ENCODE measurements at places on chromosomes 5 and 9.

GRCh38 chr5:98604721-98605425 is 168.6 kb upstream of the RGMB start:
- DNase-seq: no peak

DNA sequence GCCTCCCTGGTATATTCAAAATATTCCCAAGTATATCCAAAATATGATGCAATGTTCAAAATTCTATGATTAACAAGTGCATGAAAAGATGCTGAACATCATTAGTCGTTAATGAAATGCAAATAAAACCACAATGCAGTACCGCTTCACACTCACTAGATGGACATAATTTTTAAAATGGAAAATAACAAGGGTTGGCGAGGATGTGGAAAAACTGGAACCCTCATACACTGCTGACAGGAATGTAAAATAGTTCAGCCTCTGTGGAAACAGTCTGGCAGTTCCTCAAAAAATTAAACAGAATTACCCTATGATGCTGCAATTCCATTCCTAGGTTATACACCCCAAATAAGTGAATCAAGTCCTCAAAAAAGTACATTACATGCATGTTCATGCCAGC is 36.1 kb upstream of the MYOT start:
- DNase-seq: no peak

DNA sequence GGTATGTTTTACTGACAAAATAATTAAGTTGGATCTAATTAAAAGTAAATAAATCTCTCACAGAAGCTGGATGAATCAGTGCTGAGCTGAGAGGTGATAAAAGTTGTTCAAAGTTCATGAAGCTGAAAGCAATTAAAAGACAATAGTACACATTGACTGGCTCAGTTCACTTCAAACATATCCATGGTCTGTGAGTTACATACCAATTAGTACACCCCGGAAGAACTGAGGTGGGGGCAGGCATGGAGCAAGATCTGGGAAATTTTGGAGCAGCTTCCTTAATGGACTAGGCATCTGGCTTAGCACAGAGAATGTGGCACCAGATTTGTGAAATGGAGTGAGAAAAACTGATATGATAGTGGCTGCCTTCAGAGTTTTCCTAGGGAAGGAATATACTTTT is 152.7 kb downstream of the ATP10B start:
- no peak for DNase-seq

GRCh38 chr9:137021979-137022661 is 5.9 kb downstream of the ABCA2 start:
- peak; percentile 74 for DNase-seq

DNA sequence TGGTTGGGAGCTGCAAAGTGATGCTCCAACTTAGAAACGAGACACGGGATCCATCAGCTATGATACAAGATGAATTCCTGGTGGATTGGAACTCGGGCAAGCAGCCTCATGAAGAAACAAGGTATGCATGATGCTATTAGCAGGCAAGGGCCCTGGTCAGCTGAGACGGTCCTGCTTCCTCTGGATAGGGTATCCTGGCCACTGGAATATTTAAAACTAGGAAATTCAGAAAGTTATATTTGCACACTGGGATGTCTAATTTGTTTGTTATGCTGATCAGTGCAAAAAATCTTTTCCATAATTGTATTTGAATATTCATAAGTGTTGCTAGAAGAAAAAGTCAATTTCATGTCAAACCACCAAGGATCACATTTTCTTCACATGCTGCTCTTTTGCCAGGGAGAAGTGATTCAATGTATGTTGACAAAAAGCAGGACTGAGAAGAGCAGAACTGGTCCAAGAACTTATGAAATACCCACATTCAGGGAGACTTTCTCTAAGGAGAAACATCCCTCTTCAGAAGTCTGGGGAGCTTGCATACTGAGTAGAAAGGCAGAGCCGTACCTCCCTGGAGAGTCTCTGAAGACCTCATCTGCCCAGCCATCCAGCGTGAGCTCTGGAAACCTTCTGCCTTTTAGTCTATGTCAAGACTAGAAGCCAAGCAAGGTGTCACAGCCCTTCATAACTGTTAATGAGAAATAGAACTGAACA is 6.7 kb upstream of the NXNL2 start:
- DNase-seq: no peak

- DNase-seq: no peak
Measured at GRCh38 chr5:143826951-143827444, 15.0 kb downstream of the HMHB1 start.

GRCh38 chr9:107020040-107020530 is 157.1 kb downstream of the ZNF462 start:
- no peak for DNase-seq

DNA sequence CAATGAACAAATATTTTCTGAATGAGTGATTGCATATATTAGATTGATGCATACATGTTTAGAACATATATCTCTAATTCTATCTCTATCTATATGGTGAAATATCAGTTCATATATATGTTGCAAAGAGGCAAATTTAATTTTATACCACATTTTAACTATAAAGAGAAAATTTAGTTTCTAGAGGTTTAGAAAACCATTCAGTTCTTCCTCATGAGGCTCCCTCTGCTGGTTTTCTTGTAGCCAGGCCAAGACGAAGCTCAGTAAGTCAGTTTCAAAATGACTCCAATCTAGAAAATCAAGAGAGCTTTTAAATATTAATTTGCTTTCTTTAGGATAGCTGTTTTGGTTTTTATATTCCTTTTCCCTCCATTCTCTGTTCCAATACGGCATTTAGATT is 312.1 kb downstream of the TMEM232 start:
- no peak for DNase-seq

GRCh38 chr9:105072476-105072875 is 144.5 kb upstream of the ABCA1 start:
- DNase-seq: no peak

GRCh38 chr5:76831110-76831452 is 12.3 kb downstream of the F2RL1 start:
- DNase-seq: no peak

DNA sequence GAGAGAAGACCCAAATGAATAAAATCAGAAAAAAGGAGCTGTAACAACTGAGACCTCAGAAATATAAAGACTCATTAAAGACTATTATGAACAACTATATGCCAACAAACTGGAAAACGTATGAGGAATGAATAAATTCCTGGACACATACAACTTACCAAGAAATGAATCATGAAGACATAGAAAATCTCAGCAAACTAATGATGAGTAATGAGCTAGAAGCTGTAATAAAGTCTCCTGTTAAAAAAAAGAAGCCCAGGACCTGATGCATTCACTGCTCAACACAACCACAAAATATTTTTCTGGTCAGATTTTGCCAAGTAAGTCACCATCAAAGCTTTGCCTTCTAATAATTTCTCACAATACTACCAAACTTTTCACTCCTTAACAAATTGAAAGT is 666.7 kb downstream of the LRRC70 start:
- no peak for DNase-seq

DNA sequence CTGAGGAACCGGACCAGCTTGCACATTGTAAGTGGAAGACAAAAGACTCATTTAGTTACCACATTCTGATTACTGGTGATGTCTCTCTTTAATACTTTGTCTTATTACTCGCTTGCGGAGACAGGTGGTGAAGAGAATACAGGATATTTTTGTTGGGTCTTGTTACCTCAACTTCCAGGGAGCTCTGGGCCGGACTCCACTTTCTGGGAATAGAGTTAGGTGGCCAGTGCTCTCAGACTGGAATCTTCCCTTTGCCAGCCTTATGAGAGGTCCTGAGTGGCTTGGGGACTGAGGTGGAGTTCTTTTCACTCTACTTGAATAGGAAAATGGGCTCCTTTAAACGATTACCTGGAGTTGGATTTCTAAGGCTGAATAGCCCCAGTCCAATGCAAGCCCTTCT is 33.3 kb upstream of the SPRY4 start:
- DNase-seq: no peak

- peak; percentile 16 for DNase-seq
Measured at GRCh38 chr9:83544002-83544698, 5.9 kb upstream of the FRMD3 start.

DNA sequence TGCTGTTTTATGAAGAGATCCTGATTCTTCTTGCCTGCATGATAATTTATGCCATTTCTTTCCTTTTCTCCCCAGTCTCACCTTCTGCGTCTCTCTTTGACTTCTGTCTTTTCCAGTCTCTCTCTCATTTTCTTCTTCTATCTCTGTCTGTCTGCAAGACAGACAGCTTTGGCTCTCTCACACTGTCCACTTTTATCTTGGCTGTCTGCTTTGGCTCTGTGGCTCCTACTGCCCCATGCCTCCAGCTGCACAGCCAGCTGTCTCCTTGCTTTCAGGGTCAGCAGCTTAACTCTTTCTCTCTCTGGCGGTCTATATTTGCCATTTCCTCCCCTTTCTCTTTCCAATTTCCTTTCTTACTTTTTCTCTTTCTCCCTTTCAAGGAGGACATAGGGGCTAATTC is 971.1 kb upstream of the COX7C start:
- no peak for DNase-seq

DNA sequence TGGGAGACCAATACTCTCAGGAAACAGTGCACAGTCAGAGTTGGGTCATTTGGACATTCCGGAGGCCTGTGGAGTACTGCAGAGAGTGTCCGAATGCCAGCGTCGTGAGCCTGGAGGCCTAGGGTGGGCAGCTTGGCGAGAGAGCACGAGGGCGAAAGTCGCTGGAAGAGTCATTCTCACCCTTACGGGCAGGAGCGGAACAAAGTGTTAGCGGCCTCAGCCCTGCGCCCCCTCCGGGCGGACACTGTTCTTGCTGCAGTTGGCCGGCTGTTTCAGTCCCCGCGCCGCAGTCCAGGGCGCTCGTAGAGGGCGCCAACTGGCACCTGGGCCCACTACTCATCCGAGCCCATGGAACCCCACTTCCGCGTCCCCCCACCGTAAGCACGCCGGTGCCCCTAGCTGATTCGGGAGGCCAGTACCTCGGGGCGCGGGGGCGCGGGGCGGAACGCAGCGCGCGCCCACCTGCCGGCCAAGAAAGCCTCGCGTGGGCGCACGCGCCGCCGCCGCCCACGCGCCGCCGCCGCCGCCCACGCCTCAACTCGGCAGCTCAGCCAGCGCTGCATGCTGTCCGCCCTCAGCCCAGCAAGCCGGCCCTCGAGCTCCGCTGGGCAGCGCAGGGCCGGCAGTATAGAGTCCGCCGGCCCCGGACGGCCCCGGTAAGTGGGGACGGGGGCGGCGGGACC is 99.7 kb upstream of the CCL21 start:
- DNase-seq: no peak

- no peak for DNase-seq
Measured at GRCh38 chr5:147804334-147804733, 21.8 kb upstream of the JAKMIP2 start.

DNA sequence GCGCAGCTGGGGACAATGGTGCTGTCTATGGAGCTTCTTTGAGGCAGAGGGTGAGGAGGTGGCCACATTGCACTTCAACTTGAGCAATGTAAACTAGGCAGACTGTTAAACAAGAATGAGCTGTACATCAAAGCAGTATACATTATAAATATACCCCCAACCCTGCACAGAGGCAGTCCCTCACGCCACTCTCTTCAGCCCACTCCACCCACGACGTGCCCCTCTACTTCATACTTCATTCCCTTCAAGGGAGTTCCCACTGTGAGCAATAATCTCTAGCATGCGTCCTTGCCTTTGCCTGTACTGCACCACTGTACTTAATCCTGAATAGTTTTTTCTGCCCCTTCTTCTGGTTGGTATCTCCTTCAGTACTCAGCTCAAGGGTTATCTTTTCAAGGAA is 14.4 kb downstream of the TRPM3 start:
- no peak for DNase-seq

DNA sequence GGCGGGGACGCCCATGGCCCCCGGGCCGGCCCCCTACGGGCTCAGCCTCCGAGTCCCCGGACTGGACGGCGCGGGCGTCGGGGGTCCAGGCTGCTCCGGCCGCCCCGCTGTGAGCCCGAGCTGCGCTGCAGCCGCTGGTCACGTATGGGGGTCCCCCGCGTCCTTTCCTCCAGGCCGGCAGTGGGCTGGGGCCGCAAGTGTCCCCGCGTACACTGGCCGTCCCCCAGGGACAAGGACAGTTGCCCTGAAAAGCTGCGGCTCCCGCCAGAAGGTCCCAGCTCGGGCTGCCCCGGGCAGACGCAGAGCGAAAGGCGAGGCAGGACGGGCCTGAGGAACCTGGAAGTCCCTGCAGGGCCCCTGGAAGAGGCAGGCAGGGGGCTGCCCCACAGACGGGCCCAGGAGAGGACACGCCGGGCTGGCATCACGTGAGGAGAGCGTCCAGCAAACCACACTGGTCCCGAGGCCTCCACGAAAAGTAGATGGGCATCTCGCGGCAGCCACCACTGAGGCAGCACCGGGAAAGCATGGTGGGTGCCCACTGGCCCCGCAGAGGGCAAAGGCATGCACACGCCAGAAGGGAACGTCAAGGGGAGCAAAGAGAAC is 3.3 kb upstream of the NKD2 start:
- DNase-seq: no peak

DNA sequence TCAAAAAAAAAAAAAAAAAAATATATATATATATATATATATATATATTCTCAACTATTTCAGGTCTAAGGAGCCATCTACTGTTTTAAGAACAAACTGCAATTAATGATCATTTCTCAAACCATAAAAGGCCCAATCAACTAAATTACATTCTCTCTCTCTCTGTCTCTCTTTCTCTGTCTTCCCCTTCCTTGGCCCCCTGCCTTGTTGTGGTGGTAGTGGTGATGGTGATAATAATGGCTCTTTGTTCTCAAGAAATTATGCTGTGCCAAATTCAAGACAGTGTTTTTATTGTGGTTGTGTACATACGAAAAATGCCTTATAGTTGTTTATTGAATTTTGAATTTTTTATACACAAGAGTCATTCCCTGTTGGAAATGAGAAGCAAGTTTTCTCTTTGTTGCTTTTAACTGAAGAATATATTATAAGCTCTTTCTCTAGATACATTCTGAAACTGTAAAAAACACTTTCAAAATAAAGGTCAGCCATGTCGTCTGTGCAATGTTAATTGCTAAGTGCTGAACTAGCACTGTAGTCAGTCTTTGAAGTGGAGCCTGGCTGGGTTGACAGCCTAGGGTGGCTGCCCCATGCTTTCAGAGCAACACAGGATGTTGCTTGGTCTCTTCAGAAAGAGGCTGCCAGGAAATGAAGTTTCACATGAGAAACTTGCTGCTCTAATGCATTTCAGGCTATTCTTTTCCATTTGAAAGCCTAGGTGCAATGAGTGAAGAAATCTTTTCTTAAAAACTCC is 96.0 kb downstream of the HINT1 start:
- DNase-seq: peak; percentile 29
